ENCODE measurements at places on chromosomes 6 and 20.

DNA sequence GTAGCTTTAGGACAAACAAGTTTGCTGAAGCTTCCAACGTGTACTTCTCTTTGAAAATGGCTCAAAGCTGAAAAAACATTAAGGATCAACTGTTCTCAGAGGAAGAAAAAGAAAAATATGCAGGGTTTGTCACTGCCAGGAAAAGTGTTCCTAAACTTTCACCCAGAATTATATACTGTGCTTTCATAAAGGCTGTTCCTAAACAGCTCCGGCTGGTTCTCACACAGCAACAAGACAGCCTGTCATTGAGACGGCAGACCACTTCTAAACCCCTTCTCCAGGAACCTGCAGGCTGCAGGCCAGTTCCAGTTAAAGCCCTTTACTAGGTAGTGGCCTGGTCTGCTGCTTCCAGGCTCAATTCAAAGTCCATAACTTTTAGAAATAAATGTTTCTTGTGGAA, 97.4 kb upstream of the SOX4 start:
- no peak for DNase-seq

DNA sequence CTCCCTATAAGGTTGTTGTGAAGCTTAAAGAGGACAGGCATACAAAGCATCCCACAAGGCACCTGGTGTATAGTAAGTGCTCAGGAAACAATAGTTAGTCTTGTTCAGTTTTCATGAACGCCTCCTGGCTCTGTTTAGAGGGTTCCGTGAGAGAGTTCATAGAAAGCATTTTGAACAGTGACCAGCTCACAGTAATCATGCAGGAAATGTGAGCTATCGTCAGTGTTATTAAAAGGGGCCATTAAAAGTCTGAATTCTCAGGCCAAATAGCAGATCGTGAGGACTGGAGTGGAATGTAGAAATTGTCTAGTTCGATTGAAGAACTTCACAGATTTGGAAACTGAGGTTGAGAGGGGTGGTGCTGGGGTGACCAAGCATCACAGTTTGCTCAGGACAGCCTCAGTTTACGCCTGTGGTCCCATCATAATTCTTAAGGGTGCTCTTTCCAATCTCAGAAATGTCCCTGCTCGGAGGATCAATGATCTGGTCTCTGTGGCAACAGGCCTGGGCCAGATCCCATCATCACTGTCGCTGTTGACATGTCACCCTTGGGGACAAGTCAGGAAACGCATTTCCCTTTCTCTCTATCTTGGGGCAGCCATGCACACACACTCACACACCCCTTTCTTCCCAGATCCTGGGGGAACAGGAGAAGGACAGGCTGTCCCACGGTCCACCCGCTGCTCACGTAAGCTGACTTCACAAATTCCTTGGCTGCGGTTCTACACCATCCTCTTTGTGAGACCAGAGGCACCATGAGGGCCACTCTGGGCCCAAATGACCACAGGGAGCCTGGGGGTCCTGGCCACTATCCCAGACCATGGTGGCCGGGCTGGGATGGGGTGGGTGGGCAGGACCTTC, 7.2 kb downstream of the TGM2 start:
- DNase-seq: peak; percentile 39

DNA sequence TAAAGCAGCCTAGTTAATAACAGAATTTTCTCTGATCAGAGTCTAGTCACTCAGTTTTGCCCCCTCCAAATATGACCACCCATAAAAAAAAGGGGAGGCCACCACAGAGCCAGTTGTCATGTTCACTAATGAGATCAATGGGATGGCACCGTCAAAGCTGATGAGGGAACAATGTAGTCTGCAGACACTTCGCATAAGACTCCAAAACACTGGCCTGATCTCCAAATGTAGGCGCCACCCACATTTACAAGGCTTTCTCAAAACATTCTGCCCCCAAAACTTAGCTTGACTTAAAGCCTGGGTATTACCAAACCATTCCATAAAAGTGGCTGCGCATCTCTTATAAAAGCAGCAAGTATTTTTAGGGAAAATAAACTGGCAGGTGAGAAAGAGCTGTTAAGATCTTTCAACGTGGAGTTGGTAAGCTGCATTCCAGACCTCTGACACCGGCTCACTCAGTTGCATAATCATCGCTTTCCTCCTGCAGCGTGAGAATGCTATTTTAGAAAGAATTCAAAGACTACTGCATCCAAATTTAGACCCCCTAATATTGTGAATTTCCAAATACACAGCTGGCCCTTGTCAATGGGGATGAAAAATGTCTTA, 59.3 kb downstream of the TBC1D7 start:
- no peak for DNase-seq

DNA sequence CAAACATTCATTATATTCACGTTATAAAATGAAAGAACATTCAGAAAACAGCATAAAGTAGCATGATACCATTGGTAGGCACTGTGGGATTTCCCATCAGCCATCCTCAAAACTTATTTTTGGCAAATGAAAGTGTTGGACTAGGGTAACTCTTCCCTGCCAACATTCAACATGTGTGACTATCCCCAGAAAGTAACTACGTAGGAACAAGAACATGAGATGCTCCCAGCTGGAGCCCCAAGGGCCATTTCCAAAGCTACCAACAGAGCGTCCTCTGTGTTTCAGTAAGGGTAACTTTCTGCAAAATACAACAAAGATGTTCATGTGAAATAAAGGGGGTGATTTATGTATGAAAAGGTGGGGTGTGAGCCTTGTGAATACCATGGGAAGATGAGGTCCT, 28.4 kb upstream of the PTPN1 start:
- DNase-seq: no peak

DNA sequence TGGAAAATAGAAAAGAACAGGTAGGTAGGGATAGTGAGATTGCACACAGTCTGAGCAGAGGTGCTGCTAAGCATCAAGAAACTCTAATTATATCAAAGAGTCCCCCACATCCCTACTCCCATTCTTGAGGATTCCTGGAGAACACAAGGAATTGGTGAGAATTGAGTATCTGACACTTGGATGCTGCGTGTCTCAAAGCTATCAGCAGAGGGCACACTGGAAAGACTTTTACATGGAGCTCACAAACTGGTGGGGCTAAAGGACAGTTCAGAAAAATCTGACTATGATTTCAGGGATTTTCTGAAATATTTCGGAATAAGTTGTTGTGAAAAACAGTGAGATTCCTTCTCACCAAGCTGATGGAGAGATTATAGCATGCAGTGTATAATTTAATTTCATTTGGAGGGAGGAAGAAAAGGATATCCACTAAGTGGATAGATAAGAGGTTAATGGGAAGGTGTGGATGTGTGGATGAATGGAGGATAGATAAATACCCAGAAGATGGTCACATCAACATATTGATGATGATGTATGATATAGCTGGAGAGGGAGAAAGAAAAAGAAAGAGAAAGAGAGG, 215.4 kb upstream of the DEFB112 start:
- no peak for DNase-seq

DNA sequence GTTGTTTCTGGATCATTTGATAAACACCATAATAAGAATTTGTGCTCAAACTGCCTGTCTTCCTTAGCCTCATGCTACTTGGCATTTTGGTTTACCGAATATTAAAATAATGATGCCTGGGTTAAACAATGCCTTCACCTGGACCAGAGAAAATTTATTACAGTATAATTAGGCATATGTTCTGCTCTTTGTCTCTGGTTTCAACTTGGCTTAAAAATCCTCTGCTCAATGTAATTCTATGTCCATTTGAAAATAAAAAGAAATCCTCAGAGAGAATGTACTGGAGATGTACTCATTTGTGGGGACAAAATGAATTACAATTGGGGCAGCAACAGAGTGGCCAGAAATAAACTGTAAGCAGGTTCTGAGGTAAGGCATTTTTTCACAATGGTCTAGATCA, 95.0 kb downstream of the DST start:
- DNase-seq: no peak

DNA sequence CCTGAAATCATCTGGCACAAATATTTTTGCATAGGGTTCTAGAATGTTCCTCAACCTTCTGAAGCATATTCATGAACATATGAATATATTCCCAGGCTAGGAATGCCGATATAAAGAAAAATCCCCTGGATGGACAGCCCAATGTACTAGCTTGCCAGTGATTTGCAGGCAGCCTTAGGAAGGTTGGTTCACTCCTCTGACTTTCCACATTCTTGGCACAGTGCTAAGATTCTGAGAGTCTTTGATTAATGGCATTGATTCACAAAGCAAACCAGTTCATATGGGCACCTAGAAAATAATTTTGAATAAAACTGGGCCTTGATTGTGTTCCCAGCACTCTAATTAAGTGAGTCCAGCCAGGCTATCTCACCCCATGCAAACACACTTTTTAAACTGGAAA, 56.9 kb upstream of the ENPP4 start:
- no peak for DNase-seq

GRCh38 chr6:154197196-154197860, 158.3 kb downstream of the OPRM1 start:
- no peak for DNase-seq

- DNase-seq: no peak
These were observed 16.7 kb downstream of the MAVS start for GRCh38 chr20:3863317-3863716.

DNA sequence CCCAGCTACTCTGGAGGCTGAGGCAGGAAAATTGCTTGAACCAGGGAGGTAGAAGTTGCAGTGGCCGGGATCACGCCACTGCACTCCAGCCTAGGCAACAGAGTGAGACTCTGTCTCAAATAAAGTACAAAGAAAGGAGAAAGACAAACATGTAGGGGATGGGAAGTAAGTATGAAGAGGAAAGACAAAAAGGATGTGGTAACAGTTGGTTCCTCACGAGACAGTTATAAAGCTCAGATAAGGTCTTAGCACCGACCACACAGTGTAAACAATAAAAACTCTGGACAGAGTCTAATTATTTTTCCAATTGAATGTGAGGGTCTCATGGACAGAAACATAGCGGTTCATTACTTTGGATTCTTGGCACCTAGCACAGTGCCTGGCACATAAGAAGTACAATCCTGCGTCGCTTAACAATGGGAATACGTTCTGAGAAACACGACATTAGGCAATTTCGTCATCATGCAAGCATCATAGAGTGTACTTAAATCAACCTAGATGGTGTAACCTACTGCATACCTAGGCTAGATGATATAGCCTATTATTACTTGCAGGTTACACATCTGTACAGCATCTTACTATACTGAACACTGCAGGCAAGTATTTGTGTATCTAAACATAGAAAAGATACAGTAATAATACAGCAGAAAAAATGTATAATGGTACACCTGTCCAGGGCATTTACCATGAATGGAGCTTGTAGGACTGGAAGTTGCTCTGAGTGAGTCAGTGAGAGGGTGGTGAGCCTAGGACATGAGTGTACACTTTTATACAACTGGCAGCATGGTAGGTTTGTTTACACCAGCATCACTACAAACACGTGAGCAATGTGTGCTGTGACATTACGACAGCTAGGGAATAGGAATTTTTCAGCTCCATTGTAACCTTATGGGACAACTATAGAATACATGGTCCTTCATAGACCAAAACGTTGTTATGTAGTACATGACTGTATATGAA, 38.2 kb downstream of the MBOAT1 start:
- DNase-seq: no peak

- DNase-seq: no peak
These were observed 35.2 kb upstream of the EPHA7 start for GRCh38 chr6:93454533-93454932.

DNA sequence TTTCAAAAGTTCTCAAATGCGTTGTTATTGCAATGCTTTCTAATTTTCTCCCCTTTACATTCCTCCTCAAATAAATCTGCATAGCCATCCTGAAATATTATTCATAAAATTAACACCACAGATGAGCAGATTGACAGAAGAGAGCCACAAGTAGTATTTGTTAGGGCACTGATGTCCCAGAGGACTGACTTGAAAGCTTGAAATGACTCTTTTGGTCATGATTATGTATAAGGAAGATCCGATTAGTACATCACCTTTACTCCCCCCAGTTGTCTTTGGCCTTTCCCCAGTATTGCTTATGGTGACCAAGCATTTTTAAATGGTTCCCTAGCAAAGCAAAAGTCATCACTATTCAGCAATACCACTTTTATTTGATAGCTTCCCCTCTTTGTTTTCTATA, 187.6 kb downstream of the ADAT2 start:
- no peak for DNase-seq

DNA sequence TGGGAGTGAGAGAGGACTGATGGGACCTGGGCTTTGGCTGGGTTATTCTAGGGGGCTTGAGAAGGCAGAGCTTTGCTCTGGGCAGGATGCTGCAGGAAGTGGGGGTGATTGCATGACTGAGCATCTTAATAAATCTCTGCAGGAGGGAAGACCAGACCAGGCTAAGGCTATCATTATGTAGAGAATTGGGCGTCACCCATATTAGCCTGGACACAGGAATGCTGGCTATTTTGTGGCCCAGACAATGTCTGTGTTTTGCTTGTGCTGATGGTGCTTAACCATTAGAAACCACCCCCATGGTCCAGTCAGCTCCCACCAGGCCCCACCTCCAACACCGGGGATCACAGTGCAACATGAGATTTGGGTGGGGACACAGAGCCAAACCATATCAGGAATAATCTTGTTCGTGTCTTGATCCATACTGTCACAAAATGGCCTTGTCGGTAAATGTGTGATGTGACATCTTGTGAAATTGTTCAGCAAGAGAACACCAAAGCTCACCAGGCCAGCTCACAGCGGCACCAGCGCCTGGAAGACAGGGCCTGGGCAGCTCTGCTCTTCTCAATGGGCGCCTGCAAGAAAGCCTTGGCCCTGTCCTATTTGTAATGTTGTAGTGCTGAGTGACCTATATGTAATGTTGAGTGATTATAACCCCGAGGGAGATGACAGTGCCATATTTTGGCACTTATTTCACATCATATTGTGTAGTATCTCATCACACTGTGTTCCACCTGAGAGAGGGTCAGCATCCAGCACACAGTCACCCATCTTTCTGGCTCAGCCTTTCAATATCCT, 211.8 kb downstream of the QKI start:
- no peak for DNase-seq

DNA sequence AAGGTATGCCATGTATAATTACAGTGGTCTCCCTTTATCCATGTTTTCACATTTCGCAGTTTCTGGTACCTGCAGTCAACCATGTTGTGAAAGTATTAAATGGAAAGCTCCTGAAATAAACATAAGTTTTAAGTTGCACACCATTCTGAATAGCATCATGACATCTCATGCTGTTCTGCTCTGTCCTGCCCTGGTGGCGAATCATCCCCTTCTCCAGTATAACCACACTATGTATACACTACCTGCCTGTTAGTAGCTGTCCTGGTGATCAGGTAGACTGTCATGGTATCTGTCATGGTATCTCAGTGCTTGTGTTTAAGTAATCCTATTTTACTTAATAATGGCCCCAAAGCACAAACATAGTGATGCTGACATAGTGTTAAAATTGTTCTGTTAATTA, 97.1 kb downstream of the ZFAND3 start:
- DNase-seq: no peak

Measured in posterior cingulate gyrus (tissue), 11 donors.